Motor neuron (in vitro differentiated cells): ENCODE measurements at places on chromosomes 12 and 14. TPM values are rescaled to one million over a fixed set of nuclear protein-coding genes. Genes with fewer than 3 reads are reported as not detected.

The MIA2 gene
- 11.2 and 13.6 TPM in 2 replicates for total RNA-seq

The CLEC4D gene
- not detected in 2 replicates for total RNA-seq

DNA sequence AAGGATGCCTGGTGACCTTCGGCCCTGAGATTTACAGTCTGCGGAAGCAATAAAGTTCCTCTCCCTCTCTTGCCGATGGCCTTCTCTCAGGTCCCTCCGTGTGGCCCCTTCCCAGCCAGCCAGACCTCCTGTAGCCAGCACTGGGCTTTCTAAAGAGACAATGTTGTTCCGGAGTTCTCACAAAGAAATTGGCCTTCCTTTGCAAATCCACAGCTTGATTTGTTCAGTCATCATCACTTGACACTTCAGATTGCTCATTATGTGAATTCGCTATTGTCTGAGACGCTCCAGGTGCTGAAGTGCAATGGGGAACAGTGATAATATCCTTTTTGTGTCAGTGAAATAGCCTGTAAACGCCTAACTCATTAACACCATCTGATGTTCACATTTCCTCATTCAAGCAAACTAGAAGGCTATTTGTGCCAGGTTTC is 43.7 kb upstream of the GPHB5 start:
- peak; percentile 90 for ATAC-seq

DNA sequence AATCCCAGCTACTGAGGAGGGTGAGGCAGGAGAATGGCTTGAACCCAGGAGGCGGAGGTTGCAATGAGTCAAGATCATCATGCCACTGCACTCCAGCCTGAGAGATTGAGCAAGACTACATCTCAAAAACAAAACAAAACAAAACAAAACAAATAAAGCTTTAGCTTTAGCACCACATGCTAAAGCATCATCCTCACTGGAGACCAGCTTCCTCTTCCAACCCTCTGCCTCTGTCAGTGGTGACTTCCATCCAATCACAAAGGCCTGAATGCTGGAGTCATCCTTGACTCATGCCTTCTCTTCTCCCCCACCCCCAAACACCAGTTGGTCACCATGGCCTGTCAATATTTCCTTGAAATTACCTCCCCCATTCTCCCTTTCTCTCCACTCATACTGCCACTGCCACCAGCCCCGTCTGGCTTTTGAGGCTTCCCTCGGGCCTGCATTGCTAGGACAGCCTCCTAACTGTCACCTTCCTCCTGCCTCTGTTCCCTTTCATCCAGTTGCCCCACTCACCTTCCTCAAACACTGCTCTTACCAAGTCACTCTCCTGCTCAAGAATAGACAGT is 1.4 kb downstream of the ZNF385A start:
- ATAC-seq = no peak

The RNASE1 gene
- 1.3 TPM in 1 of 2 replicates, not detected in the other for total RNA-seq

GRCh38 chr12:82660541-82661325 is 26.0 kb upstream of the TMTC2 start:
- no peak for ATAC-seq

The GALNT16 gene
- total RNA-seq = 10.5 and 12.5 TPM in 2 replicates

DNA sequence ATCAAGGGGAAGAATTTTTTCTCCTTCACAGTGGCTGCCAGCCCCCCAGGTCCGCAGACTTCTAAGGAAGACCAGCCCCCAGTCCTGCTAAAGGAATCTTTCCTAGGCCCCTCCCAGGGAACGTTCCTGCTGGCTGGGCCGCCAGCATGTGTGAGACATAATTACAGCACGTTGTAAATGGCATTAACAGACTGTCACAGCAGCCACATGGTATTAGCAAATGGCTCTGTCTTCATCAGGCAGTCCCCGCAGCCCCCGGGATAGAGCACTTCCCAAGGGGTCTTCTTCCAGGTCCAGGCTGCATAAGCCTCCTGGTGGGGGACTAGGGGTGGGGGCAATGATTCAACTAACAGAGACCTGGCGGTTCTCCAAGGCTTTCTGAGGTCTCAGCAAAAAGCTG is 34.9 kb upstream of the FAM222A start:
- peak; percentile 75 for ATAC-seq

The PPP4R4 gene
- 6.3 and 6.9 TPM in 2 replicates for total RNA-seq

The PUS1 gene
- 5.5 and 10.2 TPM in 2 replicates for total RNA-seq

The PTPRQ gene
- 0.34 and 0.52 TPM in 2 replicates for total RNA-seq

GRCh38 chr12:74849801-74850200 is 312.2 kb downstream of the ATXN7L3B start:
- ATAC-seq = peak; percentile 22

The CCDC38 gene
- 0.63 and 0.65 TPM in 2 replicates for total RNA-seq

The LPCAT3 gene
- total RNA-seq = 9.0 and 11.2 TPM in 2 replicates

DNA sequence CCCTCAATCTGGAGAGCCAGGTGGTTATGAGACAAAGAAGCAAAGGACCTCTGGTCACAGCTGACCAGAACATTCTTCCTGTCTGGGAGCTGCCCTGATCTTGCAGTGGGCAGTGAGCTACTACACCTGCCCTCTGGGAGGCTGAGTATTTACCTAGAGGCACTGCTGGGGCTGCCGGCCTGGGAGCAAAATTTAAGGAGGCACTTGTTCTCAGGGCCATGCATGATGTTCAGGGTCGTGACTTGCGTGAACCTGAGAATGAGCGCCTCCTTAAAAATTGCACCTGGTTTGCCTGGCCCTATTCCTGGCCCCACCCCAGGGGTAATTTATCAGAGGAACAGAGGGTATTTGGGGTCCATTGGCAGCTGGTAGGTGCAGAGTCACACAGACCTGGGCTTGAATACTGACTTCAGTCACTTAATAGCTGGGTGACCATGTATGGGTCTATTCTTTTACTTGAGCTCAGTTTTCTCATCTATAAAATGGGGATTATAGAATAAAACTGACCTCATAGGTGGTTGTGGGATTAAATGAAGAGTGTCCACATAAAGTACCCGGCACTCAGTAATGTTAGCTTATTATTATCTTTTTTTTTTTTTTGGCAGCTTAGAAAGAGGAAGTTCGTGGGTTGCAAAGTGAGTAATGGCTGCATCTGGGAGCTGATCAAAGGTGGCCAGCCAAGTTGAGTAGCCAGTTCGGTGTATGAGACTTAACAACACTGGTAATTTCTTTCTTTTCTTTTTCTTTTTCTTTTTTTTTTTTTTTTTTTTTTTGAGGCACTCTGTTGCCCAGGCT is 107.4 kb upstream of the MED13L start:
- ATAC-seq = no peak

GRCh38 chr14:34328178-34328577 is 133.9 kb downstream of the SPTSSA start:
- no peak for ATAC-seq

- ATAC-seq = peak; percentile 88
These were observed 68.0 kb downstream of the GSC start for GRCh38 chr14:94701861-94702370.

DNA sequence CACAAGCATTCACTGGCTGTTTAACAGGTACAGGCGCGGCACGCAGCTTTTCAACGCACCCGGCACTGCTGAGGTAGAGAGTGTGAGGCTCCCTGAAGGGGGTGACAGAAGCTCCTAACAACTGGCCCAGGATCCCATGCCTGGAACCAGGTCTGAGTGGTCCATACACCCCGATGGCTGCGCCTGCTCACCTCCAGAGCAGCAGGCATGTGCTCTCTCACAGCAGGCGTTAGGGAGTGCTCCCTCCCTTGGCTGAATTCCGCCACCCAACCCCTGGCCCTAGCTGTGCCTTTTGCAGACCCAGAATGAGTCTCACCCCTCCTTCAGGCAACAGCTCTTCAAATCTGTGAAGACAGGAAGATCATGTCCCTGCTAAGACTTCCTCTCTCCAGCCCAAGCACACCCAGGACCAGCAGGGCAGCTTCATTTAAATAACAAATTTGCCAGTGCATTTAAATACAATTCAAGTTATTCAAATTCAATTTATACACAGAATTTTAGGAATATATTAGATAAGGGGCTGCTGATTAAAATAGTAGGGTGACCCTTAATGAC is 86.0 kb downstream of the SETD3 start:
- peak; percentile 88 for ATAC-seq

The ISM2 gene
- total RNA-seq = 0.41 and 0.62 TPM in 2 replicates

DNA sequence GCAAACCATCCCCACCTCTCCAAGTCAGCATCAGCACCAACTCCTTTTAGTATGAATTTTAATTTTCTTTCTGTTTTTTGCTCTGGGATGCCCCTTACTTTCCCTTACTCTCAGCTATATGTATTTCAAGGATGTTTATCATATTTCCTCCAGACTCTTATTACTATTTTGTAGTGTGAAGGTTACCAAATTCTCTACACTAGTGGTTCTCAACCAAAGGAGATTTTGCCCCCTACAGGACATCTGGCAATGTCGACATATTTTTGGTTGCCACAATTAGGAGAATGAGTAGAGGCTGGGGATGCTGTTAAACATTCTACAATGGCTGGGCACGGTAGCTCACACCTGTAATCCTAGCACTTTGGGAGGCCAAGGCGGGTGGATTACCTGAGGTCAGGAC is 29.1 kb upstream of the SOS2 start:
- no peak for ATAC-seq

The AP4S1 gene
- 4.0 and 4.4 TPM in 2 replicates for total RNA-seq

The PLEKHG7 gene
- 0.05 and 0.25 TPM in 2 replicates for total RNA-seq

DNA sequence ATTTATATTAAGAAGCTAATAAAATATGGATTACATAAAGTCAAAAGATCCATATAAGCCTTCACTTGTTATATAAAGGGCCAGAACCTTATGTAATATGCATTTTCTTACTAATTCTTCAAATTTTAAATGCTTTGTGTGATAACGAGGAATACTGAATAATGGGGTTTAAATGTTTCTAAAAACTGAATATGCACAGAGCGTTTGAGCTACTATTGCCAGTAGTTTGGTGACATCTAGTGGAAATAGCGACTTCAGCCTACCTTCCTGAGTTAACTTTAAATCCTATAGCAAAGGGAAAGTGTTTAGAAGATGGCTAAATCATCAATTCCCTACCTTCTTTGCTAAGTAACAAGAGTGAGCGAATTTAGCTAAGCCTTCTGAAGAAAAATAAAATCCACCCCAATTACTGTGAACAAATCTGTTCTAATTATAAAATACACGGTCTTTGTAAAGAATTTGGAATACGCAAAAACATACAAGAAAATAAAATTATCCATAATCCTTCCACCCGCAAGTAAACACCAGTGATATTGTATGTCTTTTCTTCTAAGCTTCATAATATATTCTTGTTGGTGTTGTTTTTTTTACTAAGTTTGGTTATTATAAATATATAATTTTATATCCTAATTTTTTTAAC is 115.5 kb upstream of the G2E3 start:
- peak; percentile 42 for ATAC-seq

DNA sequence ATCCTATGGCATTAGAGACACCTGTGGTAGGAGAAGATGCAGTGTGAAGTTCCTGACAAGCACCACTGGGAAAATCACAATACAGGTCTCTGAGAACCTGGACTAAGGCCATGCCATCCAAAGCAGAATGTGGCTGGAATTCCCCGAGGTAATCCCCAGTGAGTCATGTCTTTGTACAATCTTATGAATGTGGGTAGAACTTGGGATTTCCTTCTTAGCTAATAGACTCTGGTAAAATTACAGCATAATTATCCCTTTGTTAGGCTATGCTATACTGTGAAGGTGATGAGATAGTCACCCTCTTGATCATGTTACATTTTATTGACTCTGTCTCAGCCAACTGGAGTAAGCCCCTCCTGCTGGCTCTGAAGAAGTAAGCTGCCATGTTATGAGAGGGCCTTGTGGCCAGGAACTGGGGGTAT is 224.3 kb upstream of the DCN start:
- no peak for ATAC-seq
